ENCODE measurements at places on chromosomes 12 and 14.
A peak's percentile ranks its signal among the peaks of the same experiment; 100 is the strongest.

DNA sequence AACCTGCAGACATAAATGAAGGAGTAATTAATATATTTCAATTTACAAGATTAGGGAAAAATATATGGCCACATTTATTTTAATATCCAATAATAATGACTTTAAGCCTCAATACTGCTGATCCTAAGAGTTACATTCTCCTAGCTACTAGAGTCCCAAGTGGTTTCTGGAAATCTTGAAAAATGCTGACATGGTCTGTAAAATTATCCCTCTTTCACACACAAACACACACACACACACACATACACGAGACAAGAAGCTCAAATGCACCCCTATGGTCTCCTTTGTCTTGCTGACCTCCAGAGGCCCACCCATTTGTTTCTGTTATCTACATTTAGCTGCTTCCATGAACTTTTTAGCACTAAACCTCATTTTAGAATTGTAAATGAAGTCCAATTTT, 53.0 kb upstream of the USP15 start:
- DNase-seq: no peak

DNA sequence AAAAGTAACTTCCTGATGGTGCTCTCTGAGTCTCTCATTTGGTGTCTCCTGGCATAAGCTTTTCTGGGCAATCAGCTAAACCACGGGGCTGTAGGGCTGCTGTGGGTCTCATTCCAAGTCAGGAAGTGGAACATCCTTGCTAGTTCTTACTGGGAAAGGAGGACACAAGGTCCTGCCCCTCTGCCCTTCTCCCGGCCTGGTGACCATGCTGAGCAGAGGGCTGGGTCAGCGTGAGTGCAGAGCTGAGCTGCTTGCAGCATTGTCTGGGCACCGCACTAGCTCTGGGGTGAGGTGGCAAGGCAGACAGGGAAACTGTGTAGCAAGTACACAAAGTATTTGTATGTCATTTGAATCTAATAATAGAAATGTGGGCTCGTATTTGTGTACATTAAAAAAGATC, 45.0 kb upstream of the ASPG start:
- DNase-seq: no peak

GRCh38 chr12:69529021-69529420, 56.2 kb upstream of the CCT2 start:
- DNase-seq: no peak

DNA sequence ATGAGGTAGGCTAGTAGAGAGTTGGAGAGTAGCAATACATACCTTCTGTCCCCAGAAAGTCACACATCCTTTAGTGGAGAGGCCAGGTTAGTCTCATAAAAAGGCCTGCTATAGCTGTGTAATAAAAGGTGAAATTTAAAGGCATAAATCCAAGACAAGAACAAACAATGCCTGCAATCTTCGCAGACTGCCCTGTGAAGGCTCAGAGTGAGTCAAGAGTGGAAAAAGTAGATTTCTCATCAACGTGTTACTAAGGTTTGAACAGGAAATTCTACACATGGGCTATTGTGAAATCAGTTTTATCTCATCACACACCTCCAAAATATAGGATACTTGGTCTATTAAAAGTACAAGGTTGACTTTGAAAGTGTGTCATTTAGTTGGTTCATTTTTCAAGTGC, at the start of gene KLRC1:
KLRC1 (minus strand) TSS at position 222 of the 400 bp plus-strand sequence. CDS start 2,221 bp downstream, outside the sequence.
- DNase-seq: peak; percentile 60

DNA sequence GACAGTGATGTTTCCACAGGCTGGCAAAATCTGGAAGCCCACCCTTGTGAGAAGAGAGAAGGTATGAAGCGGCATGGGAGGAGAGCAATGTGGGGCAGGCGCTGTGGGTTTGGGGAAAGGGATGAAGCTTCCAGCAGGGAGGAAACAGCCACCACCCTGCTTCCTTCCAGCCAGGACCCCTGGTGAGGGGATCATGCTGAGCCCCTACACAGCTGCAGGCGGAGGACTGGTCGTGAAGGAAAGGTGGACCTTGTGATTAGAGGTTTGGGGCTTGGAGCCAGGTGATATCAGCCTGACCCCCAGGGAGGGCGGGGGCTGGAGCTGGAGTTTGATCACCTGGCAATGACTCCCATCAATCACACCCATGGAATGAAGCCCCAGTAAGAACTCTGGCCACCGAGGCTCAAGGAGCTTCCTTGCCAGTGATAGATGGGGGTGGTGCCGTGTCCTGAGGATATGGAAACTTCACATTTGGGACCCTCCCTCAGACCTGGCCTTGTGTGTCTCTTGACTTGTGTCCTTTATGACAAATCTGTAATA, 48.6 kb downstream of the RIMBP2 start:
- DNase-seq: no peak

Measured in NCI-H226 (cell line).